ENCODE measurements at places on chromosomes 7 and 10.

GRCh38 chr7:13894954-13895353, 94.5 kb downstream of the ETV1 start:
- no peak for DNase-seq

DNA sequence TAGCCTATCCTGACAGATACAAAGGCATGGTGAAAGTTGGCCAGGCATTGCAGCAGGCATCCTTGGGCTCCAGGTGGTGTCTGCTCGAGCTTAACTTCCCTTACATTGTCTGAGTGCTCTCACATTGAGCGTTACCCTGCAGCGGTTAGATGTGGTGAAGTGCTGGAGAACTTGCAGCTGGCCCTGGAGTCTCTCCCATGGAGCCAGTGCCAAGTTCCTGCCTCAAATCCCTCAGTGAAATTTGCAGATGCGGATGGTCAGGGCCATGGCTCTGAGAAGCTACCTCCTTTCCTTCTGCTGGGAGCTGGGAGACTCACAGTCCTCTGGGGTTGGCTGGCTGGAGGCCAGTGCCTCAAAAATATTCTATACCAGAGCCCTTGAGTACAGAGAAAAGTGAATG, 3.3 kb upstream of the ZNF746 start:
- peak; percentile 42 for DNase-seq

DNA sequence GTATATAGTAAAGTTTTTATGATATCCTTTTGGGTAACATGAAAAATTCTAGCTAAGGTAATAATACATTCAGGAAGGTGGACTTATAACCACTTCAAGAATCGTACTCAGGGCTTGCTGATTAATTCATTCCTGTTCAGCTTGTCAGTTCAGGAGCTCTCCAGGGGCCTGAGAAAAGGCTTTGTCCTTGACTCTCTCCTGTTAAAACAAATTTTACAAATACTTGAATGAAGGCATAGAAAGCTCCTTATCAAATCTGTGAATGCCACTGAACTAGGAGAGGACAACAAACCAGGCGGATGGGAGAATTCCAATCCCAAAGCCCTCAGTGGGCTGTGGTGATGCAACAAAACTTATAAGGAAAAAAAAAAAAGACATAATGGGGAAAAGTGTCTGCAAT, 354.5 kb upstream of the ZMIZ1 start:
- no peak for DNase-seq

DNA sequence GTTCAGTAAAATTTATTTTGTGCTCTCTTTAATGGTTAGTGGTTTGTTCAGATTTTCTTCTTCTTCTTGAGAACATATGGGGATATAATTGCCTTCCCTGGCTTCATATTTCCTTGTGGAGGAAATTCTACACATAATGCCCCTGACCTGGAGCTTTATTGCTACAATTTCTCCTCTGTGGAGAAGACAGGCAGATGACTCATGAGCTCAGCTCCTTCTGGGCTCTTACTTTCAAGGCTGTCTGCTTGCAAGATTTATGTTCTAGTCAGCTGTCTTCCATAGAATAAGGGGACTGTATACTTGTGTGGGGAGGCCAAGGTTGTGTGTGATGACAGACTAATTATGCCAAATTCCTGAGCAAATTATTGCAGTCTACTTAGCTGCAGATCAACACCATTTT, 1.6 kb downstream of the LRRD1 start:
- DNase-seq: peak; percentile 12

GRCh38 chr7:127231415-127231814, 21.3 kb downstream of the GRM8 start:
- DNase-seq: no peak

GRCh38 chr10:70221030-70221429, 12.2 kb downstream of the PPA1 start:
- DNase-seq: no peak

GRCh38 chr10:117860823-117861222, 185.9 kb downstream of the RAB11FIP2 start:
- DNase-seq: peak; percentile 9

- DNase-seq: no peak
These were observed 477.2 kb downstream of the PARD3 start for GRCh38 chr10:34337917-34338316.

GRCh38 chr10:132593900-132594876, 56.6 kb downstream of the INPP5A start:
- no peak for DNase-seq

GRCh38 chr7:40805361-40805760, 670.6 kb downstream of the SUGCT start:
- peak; percentile 41 for DNase-seq

DNA sequence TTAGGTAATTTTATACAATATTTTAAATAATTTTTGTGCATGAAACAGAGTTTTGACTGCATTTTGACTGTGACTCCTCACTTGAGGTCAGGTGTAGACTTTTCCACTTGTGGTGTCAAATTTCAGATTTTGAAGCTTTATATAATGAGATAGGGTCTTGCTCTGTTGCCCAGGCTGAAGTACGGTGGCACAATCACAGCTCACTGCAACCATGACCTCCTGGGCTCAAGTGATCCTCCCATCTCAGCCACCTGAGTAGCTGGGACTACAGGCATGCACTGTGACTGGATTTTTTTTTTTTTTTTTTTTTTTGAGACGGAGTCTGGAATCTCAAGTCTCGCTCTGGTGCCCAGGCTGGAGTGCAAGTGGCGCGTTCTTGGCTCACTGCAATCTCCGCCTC, 74.9 kb downstream of the TCF7L2 start:
- DNase-seq: no peak

DNA sequence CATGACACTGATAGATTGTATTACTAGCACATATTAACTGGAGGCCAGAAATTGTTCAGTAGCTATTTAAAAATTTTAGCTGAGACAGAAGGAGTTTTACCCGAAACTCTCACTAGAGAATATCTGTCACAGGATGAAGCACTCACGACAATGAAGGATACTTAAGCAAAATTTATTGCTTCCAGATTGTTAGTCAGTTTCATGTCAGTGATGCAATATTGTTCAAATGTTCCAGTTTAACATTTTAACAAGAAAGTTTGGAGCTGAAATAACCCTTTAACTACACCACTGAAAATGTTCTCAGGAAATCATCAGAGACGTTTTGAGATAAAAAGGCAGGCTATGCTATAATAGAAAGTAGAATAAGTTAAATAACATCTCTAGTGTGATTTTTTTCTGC, 15.0 kb upstream of the CADPS2 start:
- peak; percentile 4 for DNase-seq

DNA sequence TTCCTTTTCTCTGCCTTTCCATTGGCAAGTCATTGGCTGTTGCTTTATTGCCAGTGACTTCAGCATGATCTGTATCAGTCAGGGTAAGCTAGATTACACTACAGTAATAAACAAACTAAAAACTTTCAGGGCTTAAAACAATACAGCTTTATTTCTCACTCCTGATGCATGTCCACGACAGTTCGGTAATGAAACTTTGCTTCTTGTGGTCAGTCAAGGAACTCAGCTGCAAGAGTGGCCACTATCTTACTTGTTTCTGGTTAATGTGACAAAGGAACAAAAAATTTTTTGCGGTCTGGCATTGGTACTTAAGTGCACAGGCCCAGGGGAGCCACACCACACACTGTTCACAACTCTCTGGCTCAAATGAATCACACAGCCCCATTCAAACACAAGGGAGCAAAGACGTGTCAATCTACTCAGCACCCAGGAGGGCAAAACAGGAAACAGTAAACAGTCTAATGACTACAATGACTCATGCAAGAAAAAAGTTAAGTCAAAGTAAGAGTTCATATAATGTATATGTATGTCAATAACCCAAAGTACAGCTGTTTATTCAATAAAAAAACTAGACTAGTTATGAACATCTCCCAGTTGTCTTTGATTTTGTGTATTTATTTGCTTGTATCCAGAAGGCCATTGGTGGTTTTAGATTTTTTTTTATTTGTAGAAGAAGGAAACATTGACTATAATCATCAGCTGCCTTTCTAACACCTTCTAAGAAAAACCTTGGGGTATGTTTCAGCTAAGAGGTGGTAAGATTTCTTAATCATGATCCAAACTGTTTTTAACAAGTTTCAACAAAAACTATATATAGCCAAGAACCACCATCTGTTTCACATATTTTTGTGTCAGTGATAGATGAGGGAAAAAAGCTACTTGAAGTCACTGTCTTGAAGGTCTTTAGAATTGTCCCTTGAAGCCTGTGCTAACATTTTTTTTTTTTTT, 134.4 kb upstream of the FAM3C start:
- DNase-seq: peak; percentile 99

GRCh38 chr10:58328233-58328632, 6.6 kb upstream of the UBE2D1 start:
- no peak for DNase-seq

DNA sequence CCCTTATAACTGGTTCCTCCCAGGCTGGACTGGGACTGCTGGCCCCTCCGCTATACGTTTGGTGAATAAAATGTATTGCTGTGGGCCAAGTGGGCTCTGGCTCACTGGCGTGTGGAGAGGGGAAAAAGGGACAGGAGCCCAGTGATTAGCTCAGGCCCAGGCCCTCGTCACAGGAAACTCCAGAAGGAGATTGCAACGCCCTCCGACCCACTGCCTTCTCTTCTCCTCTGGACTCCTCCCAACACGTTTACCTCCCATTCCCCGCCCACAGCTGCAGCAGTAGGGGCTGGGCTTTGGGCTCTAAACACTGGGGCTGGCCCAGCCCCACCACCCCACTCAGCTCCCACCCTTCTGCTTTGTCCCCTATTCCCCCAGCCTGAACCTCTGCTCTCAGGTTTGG, 173.9 kb downstream of the NEURL1 start:
- peak; percentile 60 for DNase-seq

GRCh38 chr7:964401-965231, 10.1 kb upstream of the ADAP1 start:
- DNase-seq: peak; percentile 94

DNA sequence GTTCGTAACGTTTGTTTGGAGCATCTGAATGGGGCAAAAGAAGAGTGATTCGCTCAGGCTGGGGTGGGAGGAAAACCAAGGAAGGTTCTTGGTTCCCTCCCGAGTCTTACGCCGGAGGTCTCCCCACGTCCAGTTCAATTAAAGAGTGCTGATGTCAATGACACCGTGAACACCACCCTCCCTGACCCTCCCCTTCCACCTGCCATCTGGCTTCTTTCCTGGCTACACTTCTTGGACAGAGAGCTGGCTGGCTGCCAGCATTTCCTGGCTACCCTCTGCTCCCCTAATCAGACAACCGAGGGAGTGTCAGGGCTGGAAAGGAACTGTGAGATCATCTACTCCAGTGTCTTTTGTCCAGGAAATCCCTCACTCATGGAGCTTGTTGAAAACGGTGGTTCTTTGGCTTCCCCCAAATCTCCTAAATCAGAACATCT, 24.1 kb upstream of the FFAR4 start:
- DNase-seq: peak; percentile 68

GRCh38 chr7:74655324-74655723, 2.2 kb upstream of the GTF2I start:
- no peak for DNase-seq

DNA sequence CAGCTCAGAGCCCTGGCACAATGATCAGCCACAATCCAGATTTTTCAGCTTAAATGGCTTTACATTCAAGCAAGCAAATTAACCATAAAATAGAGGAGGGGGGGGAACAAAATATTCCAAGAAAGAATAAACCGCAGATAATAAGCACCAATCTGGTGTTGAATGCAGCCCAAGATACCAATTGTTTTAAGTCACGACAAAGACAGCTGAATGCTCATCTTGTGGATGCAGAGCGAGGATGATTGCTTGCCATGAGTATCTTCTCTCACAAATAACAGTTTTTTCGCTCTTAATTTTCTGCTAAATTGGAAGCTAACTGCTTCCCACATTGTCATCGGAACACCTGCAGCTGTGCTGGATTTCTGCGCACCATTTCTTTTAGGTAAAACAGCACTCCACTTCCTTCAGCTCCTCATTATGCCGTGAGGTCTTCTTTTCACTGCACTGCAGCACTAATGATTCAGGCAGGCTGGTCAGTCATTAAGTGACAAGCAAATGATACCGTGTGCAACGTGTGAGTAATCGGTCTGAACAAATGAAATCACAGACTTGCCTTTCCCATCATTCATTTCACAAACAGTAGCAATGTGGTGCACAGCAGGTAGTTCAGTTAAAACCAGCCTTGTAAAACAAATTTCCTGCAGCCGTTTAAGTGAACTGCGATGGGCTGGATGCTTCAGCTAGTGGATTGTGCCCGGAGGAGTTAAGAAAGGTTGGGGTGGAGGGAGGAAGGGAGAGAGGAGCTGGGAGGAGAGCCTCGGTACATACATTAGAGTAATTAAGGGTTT, 106.4 kb upstream of the CDCA7L start:
- DNase-seq: no peak

DNA sequence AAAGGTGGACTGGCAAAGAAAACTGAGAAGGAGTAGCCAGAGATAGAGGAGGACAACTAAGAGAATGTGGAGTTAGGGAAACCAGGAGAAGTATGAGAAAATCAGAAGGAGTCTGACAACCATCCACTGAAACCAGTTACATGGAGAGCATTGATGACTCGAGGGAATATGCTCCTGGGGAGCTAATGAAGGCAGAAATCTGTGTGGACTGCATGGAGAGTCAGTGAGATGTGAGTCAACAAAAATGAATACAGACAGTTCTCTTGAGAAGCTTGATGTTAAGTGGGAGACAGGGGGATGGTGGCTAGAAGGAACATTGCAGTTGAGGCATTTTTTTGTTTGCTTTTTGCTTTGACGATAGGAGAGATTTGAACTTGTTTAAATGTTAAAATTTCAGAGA, 34.3 kb upstream of the ZNF32 start:
- no peak for DNase-seq

GRCh38 chr10:117391436-117392205, 16.4 kb upstream of the PDZD8 start:
- DNase-seq: peak; percentile 57

- DNase-seq: peak; percentile 87
These were observed 13.5 kb upstream of the GPR85 start for GRCh38 chr7:113100121-113100603.

DNA sequence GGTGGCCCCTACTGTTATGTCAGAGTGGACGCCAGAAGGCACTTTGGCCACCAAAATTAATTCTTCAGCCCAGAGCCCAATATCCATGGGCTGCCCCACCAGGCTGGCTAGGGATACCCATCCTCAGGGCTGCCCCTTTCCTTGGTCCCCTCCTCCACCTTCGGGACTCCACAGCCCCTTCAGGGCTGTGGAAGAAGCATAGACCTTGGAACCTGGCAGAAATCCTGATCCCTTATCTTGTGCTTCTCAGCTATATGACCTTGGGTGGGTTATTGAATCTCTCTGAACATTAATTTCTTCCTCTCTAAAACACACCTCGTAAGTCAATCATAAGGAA, 499 bp upstream of the TMUB1 start:
- DNase-seq: no peak

GRCh38 chr10:97169911-97170693, 15.7 kb downstream of the SLIT1 start:
- DNase-seq: no peak

DNA sequence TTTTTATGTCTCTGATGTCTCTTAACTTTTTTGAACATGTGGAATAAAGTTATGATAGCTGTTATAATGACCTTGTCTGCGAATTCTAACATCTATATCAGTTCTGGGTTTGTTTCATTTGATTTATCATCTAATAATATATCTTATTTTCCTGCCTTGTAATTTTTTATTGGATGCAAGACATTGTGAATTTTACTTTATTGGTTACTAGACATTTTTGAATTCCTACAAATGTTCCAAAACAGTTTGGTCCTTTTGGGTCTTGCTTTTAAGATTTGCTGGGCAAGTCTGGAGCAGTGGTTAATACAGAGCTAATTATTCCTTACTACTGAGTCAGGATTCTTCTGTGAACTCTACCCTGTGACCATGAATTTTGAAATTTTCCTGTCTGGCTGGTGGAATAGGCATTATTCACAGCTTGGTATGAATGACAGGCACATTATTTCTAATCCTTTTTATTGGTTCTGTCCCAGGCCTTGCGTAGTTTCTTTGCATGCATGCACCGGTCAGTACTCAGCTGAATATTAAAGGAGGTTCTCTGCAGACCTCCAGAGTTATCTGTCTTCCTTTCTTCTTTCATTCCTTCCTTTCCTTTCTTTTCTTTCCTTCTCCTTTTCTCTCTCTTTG, 9.0 kb downstream of the CUTC start:
- no peak for DNase-seq

Measured in fibroblast of the aortic adventitia (primary cell).